NCI-H1048 (cell line): ENCODE measurements at places on chromosomes 12 and 14.
A peak's percentile ranks its signal among the peaks of the same experiment; 100 is the strongest.

DNA sequence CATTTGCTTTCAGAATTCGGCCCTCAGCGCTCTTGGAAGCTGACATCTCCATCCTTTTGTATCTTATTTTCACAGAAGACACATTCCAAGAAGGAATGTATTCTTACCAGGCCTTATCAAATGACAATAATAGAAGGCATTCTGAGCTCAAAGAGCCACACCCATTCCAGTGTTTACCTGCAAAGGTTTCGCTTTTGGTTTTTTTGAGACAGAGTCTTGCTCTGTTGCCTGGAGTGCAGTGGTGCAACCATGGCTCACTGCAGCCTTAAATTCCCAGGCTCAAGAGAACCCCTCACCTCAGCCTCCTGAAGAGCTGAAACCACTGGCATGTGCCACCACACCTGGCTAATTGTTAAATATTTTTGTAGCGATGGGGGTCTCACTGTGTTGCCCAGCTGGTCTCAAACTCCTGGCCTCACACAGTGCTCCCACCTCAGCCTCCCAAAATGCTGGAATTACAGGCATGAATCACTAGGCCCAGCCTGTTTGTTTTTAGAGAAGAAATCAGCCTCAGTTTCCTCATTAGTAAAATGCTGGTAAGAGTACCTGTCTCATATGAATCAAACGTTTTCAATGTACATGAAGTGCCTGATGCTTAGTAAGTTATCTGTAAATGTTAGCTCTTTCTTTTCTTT lies 69.2 kb downstream of the SLC6A12 start:
- no peak for DNase-seq

- no peak for DNase-seq
These were observed 96.7 kb upstream of the SSTR1 start for GRCh38 chr14:38111046-38111445.

DNA sequence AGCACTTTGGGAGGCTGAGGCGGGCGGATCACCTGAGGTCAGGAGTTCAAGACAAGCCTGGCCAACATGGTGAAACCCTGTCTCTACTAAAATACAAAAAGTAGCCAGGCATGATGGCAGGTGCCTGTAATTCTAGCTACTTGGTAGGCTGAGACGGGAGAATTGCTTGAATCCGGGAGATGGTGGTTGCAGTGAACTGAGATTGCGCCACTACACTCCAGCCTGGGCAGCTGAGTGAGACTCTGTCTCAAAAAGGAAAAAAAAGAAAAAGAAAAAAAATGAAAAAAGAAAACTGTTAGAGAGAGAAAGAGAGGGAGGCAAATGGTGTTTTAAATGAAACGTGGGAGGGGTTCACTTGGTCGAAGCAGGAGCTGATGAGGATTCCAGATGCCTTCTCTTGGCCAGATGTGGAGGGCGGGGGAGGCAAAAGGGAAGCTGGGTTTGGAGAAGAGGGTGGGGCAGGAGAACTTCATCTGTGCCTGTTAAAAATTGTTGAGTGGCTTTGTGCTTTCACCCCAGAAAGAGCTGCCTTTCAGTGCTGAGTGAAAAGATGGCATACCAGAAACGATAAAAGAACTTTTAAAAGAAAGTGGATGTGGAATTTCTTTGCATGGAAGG lies 1.1 kb downstream of the EMP1 start:
- DNase-seq = no peak

GRCh38 chr12:334125-334524 lies 55.0 kb downstream of the KDM5A start:
- no peak for DNase-seq

GRCh38 chr12:89064780-89065179 lies 287.5 kb downstream of the DUSP6 start:
- no peak for DNase-seq

DNA sequence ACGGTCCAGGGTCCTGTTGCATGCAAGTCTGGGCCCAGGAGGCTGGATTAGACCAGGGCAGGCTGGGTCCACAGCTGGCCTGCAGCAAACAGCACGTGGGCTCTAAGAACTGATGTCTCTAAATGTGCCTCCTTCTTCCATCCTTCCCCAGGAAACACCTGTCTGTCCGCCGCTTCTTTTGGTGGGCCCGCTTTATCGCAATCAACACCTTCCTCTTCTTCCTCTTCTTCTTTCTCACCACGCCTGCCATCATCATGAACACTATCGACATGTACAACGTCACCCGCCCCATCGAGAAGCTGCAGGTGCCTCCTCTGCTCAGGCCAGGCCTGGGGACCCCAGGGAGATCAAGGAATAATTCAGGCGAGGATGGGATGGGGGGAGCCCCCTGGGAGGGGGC lies 28.3 kb downstream of the NGB start:
- DNase-seq = no peak

GRCh38 chr12:19398376-19399363 lies 40.6 kb upstream of the AEBP2 start:
- DNase-seq = no peak

- DNase-seq = no peak
These were observed 84.5 kb downstream of the TAOK3 start for GRCh38 chr12:118288174-118288573.

GRCh38 chr14:99780690-99781089 lies 12.5 kb upstream of the EML1 start:
- DNase-seq = no peak

- DNase-seq = no peak
These were observed 759.5 kb upstream of the TBX3 start for GRCh38 chr12:115443351-115443938.

DNA sequence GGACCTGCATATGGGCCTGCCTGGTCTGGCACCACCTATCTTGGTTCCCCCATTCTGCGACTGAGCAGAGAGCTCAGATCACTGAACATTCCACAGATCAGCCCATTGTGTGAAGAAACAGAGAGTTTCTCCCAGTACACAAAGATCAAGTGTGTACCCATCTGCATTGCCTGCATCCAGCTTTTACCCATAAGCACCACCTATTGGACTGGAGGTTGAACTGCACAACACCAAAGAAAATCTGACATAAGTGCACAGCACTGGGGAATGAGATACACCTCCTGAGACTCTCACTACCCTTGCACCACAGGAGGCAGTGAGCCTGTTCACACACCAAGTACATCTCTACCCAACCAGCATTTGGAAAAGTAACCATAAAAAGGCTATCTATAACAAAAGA lies 362.6 kb upstream of the CLEC14A start:
- no peak for DNase-seq

DNA sequence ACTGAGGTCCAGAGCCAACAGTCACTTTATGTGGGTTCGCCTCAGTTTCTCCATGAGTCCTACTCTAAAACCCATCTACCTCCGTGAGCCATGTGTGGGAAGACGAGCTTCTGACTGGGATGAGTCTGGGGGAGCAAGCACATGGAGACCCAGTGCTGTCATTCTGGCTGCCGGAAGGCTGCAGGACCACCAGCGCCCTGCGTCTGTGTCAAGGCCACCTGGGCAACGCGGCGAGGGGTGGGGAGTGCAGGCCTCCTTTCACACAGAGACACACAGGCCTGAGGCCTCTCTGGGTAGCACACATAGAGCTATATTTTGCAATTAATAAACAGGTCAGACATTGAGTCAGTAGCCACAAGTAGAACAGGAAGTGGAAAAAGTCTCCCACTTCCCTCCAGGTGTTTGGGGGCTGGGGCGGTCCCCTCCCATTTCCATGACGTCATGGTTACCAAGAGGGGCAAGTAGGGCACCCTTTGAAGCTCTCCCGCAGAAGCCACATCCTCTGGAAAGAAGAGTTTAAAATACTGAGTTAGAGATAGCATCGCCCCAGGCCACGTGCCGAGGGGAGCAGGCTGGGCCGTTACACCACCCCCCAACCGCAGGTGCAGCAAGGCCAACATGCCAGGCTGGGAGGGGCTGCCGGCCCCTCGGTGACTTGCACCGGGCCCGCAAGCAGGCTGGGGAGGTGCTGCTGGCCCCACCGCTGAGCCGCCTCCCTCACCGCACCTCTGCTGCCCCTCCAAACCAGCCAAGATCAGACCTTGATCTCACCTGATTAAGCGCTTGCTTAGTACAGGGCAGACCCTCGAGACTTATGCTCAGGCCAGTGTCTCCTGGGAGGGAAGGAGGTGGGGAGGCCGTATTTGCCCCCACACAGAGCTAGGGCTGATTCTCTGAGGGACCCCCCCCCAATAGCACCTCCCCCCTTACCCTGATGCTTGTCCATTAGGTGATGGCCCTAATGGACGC lies 32.7 kb downstream of the DAD1 start:
- no peak for DNase-seq

DNA sequence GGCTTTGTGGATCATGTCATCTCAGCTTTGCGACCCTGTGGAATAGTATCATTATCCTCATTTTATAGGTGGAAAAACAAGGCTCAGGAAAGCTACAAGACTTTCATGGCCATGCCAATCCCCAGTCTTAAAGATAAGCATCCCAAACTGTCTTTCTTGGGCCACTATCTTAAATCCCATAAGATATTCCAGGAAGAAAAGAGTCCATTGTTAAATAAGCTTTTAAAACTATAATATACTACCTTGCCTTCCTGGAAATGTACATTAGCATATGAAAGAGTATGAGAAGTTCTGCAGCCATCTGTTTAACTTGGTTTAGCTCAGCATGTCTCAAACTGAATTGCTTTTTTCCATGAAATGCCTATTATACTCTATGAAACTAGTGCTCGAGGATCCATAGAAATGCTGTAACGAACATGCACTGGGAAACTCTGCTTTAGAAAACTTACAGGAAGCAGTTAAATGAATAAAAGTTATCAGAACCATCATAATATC lies 77.1 kb downstream of the B4GALNT3 start:
- no peak for DNase-seq

GRCh38 chr12:127690161-127690560 lies 576.8 kb upstream of the TMEM132C start:
- DNase-seq = no peak

DNA sequence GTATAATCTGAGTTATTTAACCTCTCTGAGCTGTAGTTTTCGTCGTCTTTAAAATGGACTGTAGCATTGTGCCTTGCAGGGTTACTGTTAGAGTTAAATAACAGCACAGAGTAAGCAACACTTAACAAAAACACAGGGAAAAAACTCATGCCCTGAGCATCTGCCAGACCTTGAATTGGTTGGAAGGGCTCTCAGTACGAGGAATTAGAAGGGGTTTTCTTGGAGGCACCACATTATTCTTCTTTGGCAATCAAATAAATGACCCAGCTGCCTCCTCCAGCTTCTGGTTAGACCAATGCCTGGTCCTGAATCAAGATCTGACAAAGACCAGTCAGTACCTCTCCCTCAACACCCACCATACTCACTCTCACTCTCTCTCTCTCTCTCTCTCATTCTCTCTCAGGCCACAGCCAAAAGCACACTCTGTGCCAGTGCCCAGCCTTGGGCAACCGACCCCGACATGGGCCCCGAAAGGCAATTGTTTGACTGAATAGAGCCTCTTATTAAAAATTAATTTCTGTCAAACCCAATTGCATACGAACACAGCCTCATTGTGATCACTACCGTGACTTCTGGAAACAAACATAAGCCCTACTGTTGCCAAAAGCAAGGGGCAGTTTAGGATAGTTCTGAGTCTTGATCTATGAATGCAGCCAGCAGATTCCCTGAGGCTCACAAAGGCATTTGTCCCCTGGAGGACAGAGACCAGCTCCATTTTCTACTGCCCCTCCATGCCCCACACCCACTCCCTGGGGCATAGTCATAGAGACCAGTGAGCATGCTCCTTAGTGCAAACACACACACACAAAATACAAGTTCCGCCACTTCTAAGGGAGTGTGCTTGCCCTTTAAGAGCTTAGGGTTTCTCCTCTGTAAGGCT lies 23.9 kb downstream of the DUSP6 start:
- DNase-seq = no peak

GRCh38 chr12:64256166-64256800 lies 34.2 kb upstream of the KICS2 start:
- DNase-seq = peak; percentile 14

DNA sequence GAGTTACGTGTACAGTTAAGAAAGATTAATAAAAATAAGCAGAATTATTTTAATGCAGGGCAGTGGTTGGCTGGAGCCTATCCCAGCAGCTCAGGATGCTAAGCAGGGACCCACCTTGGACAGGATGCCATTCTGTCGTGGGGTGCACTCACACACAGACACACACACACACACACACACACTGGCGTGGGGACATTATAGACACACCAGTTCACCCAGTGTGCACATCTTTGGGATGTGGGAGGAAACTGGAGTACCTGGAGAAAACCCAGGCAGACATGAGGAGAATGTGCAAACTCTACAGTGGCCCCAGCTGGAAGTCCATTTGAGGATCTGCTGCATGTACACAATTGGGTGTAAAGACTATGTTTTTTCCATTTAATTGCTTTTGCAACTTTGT lies 12.8 kb upstream of the IFI27L2 start:
- no peak for DNase-seq

- DNase-seq = no peak
These were observed 499.4 kb downstream of the NAV3 start for GRCh38 chr12:78330131-78330530.

DNA sequence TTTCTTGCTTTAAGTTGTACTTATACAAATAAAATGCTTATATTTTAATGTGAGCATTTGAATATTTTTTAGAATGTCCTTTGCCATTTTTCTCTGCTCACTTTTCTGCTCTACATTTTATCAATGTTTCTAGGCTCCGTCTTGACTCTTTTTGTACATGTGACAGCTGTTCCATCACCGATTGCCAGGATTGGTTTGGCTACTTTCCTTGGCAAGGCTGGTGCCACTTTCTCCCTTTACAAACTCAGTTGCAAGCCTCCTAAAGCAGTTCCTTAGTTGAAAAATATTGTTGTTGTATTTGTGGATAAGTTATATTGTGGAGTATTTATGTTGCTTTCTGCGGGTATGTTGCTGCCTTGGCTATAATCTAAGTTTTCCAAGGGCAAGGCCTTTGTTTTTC lies 63.4 kb downstream of the DACT1 start:
- no peak for DNase-seq

- no peak for DNase-seq
These were observed 330.9 kb downstream of the FOXG1 start for GRCh38 chr14:29097476-29097875.

GRCh38 chr12:65306366-65307168 lies 28.1 kb downstream of the MSRB3 start:
- no peak for DNase-seq

DNA sequence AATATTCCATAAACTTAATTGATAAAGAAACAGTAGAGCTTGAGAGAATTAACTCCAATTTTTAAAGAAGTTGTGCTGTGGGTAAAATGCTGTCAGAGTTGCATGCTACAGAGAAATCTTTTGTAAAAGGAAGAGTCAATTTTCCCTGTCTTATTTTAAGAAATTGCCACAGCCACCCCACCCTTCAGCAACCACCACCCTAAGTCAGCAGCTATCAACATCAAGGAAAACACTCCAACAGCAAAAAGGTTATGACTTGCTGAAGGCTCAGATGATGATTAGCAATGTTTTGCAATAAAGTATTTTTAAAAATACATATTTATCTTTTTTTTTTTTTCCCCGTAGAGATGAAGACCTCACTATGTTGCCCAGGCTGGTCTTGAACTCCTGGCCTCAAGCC lies 6.5 kb upstream of the DRAM1 start:
- DNase-seq = no peak

- DNase-seq = no peak
These were observed 149.6 kb upstream of the OTX2 start for GRCh38 chr14:56959869-56960268.

DNA sequence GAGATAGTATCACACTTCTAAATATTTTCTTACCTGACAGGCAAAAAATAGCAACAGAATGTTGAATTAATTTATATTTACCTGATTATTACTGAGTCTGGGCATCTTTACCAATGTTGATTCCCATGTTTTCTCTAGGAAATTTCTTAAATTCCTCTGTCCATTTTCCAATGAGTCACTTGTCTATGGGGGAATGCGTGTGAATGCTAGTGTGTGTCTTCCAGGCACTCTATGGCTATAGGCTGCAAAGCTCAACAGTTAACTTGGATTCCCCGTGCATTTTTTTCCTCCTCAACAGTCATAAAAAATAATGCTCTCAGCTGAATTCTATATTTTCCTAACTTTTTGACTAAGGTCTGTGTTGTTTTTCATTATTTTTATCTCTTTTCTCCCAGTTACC lies 1385.8 kb upstream of the FLRT2 start:
- DNase-seq = no peak
